Retinal pigment epithelial cell (primary cell): ENCODE measurements at places on chromosomes 5 and 9.

DNA sequence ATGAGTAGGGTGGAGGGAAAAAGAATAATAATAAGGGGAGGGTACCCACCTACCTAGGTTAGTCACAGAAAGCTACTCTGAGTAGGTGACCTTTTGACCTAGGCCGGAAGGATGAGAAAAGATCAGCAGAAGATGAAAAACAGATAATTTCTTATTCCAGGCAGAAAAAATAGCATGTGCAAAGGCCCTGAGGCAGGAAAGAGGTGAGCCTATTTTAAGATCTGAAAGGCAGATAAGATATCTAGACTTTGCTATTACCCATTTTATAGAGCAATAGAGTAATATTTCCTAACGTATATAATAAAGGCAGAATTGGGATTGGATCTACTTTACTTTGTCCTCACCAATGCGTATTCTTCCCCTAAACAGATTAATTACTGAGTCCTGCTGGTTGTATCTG lies 393.9 kb upstream of the MPDZ start:
- no peak for DNase-seq

- DNase-seq: no peak
Measured at GRCh38 chr9:2036844-2037243, 21.7 kb downstream of the SMARCA2 start.

GRCh38 chr5:1246711-1247431 lies 21.7 kb downstream of the SLC6A18 start:
- peak; percentile 2 for DNase-seq

DNA sequence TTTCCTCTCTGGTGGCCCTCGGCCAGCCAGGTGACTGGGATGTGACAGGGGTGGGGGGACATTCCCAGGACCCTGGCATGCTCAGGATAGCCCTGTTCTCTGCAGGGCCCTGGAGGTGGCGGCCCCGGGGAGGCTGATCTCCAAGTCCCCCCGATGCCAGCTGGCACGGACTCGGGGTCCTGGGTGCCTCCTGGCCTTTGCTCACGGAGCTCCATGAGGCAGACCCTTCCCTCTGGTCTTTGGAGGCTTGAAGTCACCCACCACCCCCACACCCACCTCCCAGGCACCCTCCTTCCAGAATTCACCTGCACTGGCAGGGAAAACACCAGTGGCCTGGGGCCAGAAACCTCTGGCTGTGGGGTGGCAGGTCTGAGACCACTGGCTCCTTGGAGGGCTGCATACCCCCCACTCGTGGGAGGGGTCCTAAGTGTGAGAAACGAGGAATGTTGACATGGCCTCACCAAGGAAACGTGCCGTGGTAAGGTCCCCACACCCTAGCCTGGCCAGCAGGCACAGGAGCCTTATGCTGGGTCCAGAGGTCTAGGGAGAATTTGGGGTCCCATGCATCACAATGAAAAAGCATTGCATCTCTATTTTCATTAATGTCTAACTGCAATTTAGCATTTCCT lies 130.8 kb upstream of the FAM120A start:
- DNase-seq: no peak

GRCh38 chr5:166497496-166498104 lies 1793.8 kb upstream of the WWC1 start:
- no peak for DNase-seq

DNA sequence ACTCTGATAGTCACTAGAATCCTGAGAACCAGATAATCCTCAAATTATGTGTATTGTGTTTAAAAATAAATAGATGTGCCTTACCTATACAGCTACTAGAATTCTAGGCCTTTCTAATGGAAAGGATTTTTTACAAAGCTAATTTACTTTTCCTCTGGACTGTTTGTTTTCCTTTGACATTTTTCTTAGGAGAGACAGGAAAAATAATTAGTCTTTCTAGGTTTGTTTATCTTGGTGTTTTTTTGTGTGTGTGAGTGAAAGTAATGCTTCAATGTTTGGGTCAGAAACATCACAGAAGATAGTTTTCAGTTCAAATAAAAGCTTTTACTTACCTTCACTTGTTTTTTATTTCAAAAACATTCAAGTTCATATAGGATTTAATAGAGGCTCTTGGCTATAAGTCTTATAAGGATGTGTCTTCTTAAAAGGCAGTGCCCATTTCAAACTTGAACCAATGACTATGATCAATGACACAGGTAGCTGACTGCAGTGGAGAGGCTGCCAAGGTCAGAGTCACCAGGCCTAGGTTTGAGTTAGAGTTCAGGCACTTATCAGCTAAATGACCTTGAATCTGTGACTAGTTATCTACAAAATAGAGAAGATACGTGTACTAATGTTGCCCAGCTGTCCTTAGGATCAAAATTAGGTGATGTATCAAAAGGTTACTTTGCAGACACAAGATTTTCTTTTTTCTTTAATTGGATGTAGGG lies 92.8 kb downstream of the SNCAIP start:
- DNase-seq: no peak

DNA sequence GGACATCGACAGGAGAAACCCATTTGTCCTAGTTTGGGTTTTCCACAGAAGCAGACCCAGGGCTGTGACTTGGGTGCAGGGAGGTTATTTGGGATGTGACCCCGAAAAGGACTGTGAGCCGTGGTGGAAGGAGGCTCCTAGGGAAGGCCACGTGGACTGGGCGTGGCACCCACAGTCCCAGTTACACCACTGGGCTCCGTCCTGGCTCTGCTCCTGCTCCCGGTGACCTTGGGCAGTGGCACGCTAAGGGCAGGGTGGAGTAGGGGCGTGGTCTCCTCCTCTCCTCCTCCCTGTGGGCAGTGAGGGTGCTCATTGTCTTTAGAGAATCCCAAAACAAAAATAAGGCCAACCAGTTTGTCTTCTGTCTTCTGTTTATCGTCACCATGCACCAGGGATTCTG lies 190.1 kb downstream of the GADD45G start:
- no peak for DNase-seq

GRCh38 chr5:90915393-90915792 lies 356.8 kb downstream of the ADGRV1 start:
- no peak for DNase-seq

DNA sequence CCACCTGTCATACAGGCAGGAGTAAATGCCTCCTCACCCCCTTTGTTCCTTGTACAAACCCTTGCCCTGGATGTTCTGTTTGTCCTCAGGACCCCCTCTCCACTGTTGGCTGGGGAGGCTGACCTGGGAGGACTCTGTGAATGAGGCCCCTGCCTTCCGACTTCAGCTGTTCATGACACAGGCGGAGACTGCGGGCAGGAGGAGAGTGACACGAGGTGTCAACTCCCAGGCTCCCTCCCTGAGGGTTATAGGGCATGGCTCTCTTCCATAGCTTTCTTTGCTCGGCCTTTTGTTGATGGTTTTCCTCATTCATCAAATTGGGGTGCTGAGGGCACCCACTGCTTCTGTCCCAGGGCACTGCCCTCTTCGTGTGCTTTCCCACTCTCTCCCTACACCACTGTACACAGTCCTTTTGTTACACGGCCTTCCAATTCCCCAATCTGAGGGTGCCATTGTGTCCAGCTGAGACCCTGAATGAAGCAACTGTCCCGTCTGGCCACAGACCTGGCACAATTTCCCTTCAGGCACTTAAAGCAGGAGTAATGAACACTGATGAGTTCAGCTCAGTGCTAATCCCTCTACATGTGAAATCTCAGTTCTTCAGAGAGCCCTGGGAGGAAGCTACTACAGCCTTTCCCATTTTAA lies 33.8 kb downstream of the KCNIP1 start:
- no peak for DNase-seq

DNA sequence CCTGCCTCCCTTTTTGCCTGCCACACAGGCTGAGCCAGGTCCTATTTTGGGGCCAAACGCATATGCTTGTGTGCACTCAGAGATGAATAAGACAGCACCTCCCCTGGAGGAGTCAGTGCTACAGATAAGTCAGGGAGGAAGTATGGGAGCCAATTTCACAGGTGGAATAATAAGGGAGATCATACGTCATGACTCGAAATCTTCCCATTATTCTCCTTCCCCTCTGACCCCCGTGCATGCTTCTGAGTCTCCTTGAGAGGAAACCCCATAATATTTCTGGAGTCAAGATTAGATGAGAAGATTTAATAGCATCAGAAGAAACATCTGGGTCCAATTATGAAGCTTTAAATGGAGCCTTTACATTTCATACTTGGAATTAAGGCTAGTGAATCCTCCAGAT lies 15.1 kb upstream of the ZCCHC7 start:
- DNase-seq: no peak

DNA sequence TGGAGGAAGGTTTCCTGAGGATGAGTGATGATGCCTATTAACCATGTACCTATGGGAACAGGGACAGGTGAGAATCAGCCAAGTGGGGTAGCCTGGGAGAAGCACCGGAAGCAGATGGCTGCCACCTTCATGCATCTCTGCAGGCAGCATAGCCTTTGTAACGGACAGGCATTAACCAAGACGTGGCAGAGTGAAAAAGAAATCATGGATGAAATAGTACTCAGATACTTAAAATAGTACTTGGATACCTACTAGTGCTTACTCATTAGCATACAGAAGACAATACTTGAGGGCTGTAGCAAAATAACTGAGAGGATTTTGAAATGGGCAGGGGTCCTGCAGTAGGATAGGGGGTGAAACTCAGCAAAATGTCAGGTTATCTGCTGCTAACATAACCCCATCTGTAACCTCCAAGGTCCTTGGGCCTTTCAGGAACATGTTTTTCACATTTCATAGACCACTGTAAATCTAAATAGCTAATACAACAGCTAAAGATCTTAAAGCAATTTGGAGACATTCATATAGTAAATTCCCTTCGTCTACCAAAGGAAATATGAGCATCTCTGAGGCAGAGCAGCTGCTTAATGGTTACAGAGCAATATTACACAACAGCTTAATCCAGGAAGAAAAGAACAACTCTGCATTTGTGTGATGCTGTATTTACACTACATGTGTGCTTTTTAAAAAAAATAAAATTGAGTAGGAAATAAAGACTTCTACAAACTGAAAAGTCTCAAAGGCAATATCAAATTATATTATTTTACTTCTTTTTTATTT lies 154.3 kb downstream of the NFIB start:
- DNase-seq: no peak

DNA sequence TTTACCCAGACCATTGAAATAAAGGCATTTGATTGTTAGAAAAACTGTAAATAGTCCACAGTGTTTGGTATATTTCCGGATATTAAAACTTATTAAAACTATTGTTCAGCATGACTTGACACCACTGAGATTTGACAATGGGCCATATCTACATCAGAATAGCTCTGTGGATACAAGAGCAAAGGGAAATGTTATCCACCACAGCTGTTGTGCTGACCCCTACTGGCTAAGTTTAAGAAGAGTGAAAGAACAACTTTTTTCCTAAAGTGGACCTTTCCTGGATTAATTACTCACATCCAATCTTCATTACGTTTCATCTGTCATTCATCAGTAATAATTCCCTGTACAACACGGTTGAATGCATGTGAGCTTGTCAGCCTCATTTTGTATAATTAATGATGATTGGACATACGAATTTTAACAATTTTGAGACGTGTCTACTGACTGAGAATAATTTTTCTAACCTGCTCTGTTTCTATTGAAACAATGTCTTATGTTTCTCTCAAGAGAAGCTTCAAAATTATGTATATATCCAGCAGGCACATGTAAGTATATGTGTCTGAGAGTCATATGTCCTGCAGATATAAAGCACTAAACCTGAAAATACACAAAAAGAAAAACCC lies 1952.6 kb downstream of the MAT2B start:
- peak; percentile 22 for DNase-seq

- no peak for DNase-seq
Measured at GRCh38 chr9:35852876-35853865, 17.0 kb downstream of the OR13J1 start.

- peak; percentile 79 for DNase-seq
Measured at GRCh38 chr9:128683340-128684064, 5.5 kb upstream of the SET start.

GRCh38 chr5:107619781-107620180 lies 51.0 kb downstream of the EFNA5 start:
- no peak for DNase-seq

GRCh38 chr9:99748676-99749075 lies 73.0 kb upstream of the NR4A3 start:
- peak; percentile 26 for DNase-seq

DNA sequence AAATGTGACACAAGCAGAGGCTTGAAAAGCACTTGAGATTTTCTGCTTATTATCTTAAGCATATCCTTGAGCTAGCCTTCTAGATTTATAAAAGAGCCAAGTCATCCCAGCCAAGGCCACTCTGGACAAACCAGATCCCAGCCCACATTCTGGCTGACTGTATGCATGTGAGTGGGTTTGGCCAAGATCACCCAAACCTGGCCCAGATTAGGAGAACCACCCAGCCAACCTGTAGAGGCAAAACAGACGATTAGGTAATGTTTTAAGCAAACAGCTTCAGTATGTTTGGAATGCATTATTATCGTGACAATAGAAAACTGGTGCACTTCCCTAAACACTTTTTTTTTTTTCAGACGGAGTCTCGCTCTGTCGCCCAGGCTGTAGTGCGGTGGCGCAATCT lies 151.9 kb downstream of the SPATA31D1 start:
- DNase-seq: no peak

- DNase-seq: no peak
Measured at GRCh38 chr9:136821826-136822544, 14.2 kb downstream of the RABL6 start.

DNA sequence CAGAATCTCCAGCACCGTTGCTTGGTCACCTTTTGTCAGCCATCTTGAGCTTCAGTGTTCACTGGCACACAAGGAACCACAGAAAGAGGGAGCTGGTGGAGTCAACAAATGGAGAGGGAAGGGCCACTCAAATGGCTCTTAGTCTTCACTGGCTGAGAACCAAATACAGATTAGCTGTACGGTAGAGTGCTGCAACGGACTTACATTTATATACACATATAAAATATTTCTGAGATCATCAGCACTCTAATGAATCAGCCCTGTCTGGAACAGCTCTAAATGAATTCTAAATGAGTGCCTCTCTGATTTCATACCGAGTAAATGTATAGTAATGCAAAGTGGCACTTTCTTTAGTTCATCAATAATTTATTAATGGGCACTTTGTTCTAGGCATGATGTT lies 24.8 kb downstream of the KCTD16 start:
- no peak for DNase-seq

DNA sequence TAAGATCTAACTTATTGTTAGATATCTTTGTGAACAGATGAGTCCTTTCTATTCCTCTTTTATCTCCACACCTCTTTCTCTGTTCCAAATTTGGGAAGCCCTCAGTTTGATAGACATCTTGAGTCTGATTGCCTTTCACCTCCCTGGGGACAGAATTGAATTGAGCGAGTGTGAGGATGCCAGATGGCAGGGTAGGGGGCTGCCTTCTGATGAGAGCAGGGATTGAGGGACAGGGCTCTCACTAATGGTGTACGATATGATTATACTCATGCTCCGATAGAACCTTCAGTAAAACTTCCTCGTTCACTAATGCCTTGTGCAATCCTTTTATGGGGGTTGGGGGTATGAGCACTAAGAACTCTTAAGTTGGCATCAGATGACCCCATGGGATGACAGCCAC lies 172.1 kb upstream of the DAP start:
- no peak for DNase-seq

DNA sequence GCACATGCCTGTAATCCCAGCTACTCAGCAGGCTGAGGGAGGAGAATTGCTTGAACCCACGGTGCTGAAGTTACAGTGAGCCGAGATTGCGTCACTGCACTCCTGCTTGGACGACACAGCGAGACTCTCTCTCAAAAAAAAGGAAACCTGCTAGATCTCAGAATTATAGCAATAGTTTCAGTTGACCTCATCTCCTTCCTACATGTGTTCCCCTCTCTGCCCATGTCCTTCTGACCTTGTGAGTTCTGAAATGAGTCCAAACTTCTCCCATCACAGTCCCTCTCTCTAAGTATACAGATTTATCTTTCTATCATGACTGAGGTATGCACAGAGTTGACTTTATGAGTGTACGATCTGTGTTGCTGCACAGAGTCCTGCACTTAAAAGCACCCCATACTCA lies 44.6 kb upstream of the SHOC1 start:
- no peak for DNase-seq
